ENCODE measurements at places on chromosomes 5 and 9.

- DNase-seq = no peak
Measured at GRCh38 chr9:133468777-133469421, 9.1 kb downstream of the CACFD1 start.

DNA sequence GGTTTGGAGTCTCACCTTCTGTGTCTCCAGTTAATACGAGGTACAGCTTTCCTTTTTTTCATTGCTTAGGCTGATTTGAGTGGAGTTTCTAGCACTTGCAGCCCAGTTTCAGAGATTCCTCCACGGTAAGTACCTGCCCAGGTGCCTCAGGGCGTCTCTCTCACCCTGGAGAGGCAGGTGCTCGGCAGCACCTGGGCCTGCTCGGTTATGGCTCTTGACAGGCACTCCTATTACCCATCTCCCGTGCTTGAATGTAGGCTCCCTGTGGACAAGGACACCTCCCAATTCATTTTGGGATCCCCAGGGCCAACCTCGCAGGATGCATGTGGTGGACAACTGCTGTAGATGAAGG lies 144.3 kb downstream of the NR3C1 start:
- no peak for DNase-seq

DNA sequence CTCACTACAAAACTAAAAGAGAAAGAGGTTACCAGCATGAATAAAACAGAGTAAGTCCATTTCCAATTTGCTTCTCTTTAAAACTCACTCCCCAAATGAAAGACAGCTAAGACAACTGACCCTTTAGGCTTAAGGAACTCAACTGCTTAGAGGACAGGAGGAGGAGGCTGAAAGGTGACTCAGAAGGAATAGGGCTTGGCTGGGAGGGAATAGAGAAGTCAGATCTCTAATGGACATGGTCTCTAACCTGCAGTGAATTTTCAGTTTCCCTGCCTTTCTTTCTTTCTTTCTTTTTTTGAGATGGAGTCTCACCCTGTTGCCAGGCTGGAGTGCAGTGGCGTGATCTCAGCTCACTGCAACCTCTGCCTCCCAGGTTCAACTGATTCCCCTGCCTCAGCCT lies 261.8 kb upstream of the CLINT1 start:
- no peak for DNase-seq

GRCh38 chr9:123769719-123770118 lies 160.2 kb downstream of the DENND1A start:
- no peak for DNase-seq

- DNase-seq = no peak
Measured at GRCh38 chr5:134138416-134139376, 24.2 kb downstream of the TCF7 start.

- DNase-seq = no peak
Measured at GRCh38 chr9:134434894-134435506, 108.7 kb downstream of the RXRA start.

- DNase-seq = no peak
Measured at GRCh38 chr5:1908931-1909330, 26.2 kb upstream of the IRX4 start.

DNA sequence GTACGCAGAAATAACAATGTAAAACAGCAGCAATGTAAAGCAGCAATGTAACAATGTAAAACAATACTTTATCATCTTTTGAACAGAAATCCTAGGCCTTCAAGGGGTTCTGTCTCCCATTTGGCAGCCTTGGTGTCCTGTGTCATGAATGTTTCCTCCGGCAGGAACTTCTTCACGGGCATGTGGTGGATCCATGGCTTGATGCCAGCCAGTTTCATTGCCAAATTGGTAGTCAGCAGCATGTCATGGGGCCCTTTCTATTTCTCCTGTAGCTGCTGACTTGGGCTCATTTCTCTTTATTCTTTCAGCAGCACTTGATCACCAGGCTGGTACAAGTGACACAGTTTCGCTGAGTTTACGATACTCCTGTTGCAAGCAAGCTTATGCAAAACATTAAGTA lies 275.3 kb downstream of the HTR1A start:
- no peak for DNase-seq

- no peak for DNase-seq
Measured at GRCh38 chr5:11040345-11040744, 279.3 kb upstream of the DAP start.

GRCh38 chr5:8213701-8214240 lies 344.8 kb downstream of the MTRR start:
- no peak for DNase-seq

DNA sequence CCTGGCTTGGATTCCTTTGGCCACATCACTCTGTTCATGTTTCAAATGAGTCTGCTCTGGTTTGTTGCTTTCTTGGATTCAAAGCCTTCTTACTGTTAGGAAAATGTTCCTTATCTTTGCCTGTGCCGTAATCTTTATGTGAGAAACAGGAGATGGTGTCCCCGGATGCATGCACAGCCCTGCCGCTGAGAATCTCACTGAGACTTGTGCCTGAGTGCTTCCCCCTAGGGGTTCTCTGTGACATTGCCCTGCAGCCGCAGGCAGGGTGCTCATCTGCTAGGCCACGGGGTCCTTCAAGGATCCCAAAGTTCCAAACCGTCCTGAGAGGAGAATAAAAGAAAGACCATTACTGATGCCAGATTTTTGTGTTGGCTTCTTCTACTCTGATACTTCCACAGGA lies 81.4 kb upstream of the ANKRD55 start:
- no peak for DNase-seq

GRCh38 chr5:14472986-14473567 lies 108.5 kb upstream of the OTULINL start:
- DNase-seq = no peak

- DNase-seq = no peak
Measured at GRCh38 chr5:59656351-59657254, 236.9 kb downstream of the PDE4D start.

GRCh38 chr5:171450423-171451331 lies 31.2 kb downstream of the FGF18 start:
- DNase-seq = no peak

DNA sequence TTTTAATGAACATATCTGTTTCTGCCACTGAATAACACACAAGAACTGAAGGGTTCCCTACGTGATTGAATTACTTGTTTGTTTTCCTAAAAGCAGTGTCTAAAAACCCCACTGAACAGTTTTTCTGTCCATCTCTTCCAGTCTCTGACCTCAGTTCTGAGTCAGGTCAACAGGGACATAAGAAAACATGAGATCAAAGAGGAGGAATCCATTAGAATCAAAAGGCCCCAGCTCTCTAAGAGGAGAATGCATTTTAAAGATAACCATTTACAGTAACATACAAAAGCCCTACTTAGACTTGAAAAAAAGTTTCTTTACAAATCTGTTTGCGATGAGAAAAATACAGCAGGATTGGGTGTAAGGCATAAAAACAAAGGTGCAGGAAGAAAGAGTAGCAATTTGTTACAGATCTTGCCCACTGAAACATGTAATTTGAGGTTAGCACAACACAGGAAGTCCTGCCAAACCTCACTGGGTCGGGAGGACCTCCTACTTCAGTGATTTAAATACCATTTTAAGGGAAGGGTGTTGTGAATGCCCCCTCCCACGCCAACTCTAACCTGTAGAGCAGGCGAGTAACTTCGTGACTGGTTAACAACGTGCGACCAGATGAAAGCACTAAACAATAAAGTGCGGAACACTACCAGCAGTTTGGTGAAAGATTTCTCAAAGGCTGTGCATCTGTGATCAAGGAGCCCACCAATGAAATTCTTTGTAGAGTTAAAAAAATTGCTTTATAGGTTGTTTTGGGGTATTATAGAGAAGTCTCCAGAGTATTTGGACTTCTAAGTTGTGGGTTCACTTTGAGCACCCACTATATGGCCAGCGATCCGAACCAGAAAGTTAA lies 1.3 kb downstream of the QSOX2 start:
- peak; percentile 41 for DNase-seq

DNA sequence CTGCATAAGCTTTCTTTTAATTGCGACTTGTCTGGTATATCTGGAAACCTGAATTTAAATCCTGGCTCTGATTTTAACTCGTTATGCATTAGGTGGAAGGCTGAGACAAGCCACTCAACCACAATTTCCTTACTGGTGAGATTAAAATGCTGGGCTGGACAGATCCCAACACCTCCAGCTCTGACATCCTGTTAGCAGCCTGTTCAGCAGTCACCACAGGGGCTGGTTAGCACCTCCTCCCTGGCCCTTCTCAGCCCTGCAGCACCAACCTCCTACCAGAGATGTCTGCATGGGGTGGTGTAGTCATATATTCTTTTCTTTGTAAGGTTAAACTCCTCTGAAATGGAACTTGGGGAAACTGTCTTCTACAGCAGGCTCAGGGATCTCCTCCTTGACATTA lies 156.5 kb upstream of the NFIL3 start:
- no peak for DNase-seq

- no peak for DNase-seq
Measured at GRCh38 chr9:18393340-18394130, 80.4 kb upstream of the ADAMTSL1 start.

DNA sequence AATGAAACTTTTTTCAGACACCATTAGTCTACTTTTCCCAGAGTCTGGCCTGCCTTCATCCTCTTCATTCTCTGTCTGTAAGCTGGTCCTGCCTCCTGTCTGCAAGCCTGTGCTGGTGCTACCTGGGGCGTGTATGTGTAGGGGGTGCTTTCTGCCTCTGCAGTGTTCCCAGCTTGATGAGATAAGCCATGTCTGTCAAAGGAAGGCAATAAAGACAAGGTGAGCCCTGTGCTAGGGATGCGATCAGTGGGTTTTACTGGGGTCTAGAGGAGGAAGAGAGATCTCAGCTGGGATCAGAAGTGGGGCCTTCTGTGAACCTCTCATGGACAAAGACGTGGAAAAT lies 78.0 kb upstream of the TGFBR1 start:
- no peak for DNase-seq

GRCh38 chr9:92980085-92980745 lies 32.9 kb downstream of the FGD3 start:
- DNase-seq = no peak

DNA sequence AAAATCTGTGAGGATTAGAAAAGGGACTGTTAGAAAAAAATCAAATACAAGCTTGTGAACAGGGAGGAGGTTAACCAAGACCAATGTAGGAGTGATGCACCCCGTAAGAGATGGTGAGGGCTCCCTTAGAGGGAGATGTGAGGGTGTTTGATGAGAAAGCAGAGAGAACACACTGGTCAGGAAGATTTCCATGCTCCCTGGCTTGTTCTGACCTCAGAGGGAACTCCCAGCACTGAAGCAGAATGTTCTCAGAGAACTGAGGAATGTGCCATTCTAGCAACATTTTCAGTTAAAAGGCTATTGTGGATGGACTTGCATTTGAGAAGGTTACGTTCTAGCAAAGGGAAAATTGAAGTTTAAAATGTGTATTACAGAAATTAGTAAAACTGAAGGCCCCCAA lies 110.6 kb downstream of the HTR4 start:
- no peak for DNase-seq

GRCh38 chr9:23858234-23858633 lies 32.2 kb upstream of the ELAVL2 start:
- no peak for DNase-seq

DNA sequence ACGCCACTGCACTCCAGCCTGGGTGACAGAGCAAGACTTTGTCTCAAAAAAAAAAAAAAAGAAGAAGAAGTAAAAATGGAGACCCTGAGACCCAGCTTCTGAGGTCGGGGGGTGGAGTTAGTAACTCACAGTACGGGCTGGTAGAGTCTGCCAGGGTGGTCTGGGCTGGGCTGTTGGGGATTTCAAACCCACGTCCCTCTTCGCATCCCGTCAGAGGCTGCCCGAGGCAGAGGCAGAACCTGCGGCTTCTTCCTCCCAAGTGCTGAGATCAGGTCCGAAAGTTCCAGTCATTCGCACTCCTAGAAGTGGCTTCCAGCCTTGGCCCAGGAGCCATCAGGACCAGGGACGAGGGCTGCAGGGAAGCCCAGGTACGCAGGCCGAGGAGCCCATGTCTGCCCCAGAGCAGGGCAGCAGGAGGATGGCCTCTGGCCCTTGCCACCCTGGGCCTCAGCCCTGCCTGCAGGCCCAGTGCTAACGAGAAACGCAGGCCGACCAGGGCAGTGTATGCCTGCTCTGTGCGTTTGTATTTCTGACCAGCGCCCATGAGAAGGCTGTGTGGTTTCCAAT lies 9.9 kb upstream of the SLC2A6 start:
- no peak for DNase-seq

DNA sequence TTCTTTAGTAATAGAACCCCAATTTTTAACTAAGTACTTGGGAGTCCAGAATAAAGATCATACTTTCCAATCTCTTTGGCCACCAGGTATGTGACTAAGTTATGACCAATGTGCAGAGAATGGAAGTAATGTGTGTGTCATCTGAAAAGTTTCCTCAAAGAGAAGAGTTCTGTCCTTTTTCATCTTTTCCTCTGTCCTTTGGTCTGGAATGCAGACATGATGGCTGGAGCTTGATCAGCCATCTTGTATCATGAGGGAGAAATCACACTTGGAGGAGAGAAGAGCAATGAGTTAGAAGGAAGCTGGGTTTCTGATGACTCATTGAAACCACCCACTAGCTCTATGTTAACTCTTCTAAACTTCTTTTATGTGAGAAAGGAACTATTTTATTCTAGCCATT lies 5.5 kb upstream of the CPEB4 start:
- no peak for DNase-seq

GRCh38 chr9:86350006-86350760 lies 4.0 kb downstream of the TUT7 start:
- DNase-seq = no peak

- DNase-seq = no peak
Measured at GRCh38 chr5:157541447-157542118, 34.0 kb downstream of the ADAM19 start.

DNA sequence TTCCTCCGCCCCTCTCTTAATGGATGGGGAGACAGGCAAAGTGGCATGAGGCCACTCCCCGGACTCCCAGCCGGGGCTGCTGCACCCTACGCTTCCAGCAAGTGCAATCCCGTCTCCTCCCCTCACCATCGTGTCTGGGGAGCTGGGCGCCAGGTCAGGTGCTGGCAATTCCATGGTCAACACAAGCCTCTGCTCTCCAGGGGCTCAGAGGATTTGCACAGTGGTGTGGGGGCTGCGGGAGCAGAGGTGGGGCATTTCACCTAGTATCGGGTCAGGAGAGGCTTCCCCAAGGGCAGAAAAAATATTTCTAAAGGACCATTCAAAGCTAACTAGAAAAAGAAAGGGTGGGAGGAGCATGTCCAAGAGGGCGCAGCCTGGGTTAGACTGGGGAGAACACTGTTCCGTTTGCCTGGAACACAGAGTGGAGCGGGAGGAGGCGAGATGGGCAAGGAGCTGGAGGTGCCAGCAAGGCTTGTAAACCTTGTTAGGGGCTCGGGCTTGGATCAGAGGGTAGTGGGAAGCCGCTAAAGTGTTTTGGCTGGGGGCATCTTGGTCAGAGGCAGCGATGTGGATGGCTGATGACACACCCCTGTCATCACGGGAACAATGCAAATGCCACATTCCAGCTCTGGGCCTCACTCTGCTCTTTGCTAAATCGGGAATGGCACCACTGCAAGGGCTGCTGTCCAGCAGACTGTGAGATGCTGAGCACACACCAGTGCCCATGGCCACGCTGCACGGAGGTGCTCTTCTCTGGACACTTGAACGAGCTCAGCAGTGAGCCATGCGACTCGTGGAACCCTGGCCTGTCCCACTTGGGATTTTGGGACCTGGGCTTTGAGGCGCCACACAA lies 191.7 kb downstream of the CDK5RAP2 start:
- no peak for DNase-seq

DNA sequence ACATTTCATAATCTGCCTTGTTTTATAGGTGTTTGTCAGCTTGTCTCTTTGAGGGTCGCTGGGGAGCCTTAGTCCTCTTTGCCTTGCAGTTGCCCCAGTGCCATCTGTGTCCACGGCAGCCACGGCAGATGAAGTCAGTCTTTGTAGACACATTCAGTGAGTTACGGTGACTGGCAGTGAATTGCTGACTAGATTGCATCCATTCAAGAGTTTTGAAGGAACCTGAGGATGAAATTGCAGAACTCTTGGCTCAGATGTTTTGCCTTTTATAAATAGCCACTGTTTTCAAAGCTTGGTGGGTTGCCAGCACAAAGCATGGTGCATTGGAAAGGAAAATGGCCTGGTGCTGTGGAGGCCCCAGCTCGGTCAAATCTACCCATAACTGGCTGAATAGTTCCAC lies 125.6 kb downstream of the TRIO start:
- no peak for DNase-seq
